ENCODE measurements at places on chromosomes 12 and 14.

DNA sequence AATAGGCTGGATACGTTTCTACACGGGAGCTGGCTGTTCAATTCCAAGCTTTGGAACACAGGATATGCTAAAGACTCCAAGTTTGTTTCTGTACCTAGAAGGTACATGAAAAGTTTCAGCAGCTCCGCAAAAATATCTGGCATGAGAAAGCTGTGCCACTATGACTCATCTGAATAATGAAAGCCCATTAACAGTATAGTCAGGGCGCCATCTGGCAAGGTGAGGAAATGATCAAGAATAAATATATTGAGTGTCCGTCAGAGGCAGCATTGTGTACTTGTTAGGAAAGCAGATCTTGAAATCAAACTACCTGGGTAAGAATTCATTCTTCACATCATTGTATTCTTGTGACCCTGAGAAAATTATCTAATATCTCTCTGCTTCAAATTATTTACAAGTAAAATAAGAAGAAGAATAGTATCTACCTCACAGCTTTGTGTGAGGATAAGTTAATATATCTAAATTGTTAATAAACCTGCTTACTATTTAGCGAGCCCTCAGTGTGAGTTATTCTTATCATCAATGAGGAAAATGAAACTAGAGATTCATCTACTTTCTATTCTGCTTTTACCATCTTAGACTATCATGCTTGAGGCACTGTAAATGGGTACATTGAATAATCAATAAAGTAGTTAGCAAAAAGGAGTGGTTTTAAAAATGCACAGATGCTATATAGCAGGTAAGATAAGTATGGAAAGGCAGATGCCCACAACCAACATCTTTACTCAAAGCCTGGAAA lies 53.5 kb downstream of the FSCB start:
- no peak for DNase-seq

GRCh38 chr12:32302218-32303173 lies 96.9 kb upstream of the FGD4 start:
- no peak for DNase-seq

DNA sequence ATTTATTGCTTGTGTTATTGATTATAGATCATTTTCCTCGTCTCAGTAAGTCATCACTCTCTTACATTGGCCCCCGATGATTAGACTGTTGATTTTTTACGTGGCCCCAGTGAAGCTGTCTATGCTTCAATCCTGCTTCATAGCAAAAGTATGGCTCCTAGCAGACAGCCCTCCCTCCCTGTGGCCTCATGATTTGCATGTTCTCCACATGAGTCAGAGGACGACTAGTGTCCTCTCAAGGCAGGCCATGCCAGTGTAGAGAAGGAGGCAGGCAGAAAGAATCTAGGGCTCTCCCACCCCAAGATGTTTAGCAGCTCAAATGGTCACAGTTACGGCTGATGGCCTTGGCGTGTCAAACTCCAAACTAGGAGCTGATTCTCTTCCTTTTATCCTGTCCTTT lies 59.6 kb downstream of the FIGNL2 start:
- DNase-seq = peak; percentile 85

- DNase-seq = no peak
Measured at GRCh38 chr14:97776890-97777558, 979.8 kb downstream of the VRK1 start.

GRCh38 chr14:85527445-85528035 lies 2.4 kb upstream of the FLRT2 start:
- peak; percentile 20 for DNase-seq

- peak; percentile 87 for DNase-seq
Measured at GRCh38 chr14:69101331-69101826, 51.5 kb downstream of the DCAF5 start.

DNA sequence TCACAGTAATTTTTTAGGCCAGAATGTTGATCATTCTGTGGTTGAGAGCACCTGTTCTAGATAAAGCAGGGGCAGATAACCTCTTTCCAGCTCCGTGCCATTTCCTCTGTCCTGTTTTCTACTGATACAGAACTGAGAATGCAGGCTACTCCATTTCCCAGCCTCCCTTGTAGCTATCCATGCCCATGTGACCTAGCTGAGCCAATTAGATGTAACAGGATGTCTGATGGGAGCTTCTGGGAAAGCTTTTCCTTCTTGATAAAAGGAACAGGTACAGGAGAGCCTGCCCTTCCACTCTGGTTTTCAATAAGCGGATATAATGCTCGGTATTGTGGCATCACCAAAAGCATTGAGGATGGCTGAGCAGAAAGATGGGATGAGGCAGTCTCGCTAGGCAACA lies 54.2 kb downstream of the LRRC74A start:
- DNase-seq = no peak

DNA sequence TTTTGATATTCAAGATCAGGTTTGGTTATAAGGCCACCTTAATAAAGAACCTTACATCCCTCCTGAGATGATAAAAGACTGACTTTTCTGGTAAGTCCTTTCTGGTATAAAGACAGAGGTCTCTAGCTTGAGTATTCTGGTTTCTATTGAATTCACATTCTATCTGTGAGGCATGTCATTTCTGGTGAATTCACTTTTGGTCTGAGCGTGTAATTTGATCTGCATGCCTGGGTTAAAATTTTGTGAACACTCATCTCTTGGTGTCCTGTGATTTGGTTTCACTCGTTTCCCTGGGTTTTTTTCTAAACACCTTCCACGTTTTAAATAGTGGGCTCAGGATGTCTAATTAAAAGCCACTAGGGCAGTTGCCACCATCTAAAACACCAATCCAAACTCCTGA lies 12.2 kb downstream of the EIF5 start:
- DNase-seq = peak; percentile 36

- DNase-seq = no peak
Measured at GRCh38 chr14:92525322-92526095, 11.9 kb downstream of the RIN3 start.

DNA sequence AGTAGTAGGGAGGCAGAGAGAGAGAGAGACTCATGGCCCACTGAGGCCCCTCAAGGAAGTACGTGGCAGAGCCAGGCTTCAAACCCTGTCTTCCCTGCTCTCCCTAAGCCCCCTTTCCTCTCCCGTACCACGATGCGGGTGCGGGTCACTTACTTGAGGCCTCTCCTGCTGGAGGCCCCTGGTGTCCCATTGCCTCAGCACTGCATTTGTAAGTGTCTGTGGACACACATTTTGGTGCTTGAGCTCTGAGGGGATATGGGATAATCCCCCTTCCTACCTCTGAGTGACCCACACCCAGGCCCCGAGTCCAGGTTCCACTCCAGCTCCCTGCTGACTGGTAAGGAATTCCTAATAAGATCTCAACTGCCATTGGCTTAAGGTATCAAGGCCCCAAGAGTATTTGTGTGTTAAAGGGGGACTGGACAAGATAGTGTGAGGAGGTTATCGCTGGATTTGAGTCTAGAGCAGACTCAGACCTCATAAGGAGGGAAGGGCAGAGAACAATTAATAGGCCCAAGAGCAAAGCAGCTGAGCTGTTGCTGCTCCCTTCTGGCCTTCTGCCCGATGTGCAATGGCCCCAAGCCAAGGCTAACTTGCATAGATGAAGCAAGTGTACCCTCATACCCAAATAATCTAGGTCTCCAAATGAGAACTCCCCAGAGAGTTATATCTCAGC lies 71.9 kb downstream of the CRACR2A start:
- no peak for DNase-seq

GRCh38 chr12:87304406-87304805 lies 724.8 kb downstream of the C12orf50 start:
- no peak for DNase-seq

DNA sequence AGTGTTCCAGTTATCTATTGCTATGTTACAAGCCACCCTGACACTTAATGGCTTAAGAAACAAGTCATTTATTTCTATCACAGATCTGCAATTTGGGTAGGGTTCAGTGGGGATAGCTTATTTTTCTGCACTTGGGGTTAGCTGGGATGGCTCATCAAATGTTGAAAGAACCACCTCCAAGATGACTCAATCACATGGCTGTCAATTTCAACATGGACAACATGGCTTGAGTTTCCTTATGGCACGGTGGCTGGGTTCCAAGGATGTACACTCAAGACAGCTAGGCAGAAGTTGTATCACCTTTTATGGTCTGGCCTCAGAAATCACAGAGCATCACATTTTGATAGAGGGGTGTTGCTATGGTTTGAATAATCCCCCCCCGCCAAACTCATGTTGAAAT lies 24.5 kb upstream of the IGF1 start:
- DNase-seq = no peak

- no peak for DNase-seq
Measured at GRCh38 chr14:96297000-96297399, 41.0 kb downstream of the BDKRB1 start.

DNA sequence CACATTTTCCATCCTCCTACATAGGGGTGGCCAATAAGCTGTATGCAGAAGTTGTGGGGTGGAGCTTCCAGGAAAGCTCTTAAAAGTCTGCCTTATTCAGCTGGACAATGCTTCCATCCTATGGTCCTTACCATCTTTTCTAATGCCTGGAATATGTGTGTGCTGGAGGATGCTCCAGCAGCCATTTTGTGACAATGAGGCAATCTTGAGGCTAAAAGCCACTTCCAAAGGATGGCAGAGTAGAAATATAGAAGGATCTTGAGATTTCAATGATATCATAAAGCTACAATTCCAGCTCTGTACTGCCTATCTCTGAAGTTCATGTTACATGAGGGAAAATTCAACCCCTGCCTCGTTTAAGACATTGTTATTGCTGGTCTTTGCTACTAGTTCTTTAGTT lies 95.7 kb downstream of the APAF1 start:
- no peak for DNase-seq

GRCh38 chr12:69405566-69405865 lies 46.0 kb downstream of the YEATS4 start:
- peak; percentile 98 for DNase-seq

DNA sequence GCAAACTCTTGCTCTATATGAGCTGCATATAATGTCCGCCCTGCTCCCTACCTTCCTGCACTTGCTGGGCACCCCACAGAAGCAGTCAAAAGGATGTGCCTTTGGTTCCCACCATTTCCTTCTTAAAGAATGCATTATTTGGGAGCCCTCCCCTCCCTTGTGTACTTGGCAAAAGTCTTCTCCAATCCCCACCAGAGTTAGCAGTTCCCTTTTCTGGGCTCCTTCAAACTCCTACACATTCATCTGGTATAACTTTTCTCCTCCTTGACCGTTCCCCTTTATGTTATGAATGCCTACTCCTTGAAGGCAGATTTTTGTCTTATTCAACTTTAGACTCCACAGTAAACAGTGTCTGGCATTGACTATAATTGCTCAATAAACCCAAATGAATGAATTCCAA lies 27.8 kb downstream of the AREL1 start:
- DNase-seq = no peak

GRCh38 chr14:23354990-23355389 lies 2.3 kb upstream of the SLC22A17 start:
- no peak for DNase-seq
